ENCODE measurements at places on chromosomes 2 and 18.
A peak's percentile ranks its signal among the peaks of the same experiment; 100 is the strongest.

DNA sequence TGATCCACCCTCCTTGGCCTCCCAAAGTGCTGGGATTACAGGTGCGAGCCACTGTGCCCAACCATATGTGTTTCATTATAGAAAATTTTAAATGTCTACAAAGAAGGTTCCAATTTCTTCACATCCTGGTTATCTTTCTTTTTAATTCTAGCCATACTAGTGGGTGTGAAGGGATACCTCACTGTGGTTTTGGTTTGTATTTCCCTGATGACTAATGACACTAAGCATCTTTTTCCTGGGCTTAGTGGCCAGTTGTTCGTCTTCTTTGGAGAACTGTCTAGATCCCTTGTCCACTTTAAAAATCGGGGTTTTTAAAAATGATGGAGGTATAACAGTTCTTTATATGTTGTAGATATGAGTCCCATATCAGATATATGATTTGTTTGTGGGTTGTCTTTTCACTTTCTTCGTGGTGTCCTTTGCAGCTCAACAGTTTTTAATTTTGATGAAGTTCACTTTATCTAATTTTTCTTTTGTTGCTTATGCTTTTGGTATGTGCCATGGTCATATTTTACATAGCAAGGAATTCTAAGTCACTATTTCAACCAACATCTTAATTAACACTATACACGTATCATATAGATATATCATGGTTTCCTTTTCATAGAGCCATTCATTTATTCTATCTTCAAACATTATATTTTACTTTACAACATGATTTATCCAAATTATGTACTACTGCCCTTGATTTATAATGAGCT, 135.0 kb upstream of the RIOK3 start:
- DNase-seq = no peak

GRCh38 chr18:63518178-63519012, 23.8 kb upstream of the SERPINB12 start:
- DNase-seq = peak; percentile 4

GRCh38 chr2:45726188-45726587, 74.7 kb downstream of the PRKCE start:
- DNase-seq = no peak

DNA sequence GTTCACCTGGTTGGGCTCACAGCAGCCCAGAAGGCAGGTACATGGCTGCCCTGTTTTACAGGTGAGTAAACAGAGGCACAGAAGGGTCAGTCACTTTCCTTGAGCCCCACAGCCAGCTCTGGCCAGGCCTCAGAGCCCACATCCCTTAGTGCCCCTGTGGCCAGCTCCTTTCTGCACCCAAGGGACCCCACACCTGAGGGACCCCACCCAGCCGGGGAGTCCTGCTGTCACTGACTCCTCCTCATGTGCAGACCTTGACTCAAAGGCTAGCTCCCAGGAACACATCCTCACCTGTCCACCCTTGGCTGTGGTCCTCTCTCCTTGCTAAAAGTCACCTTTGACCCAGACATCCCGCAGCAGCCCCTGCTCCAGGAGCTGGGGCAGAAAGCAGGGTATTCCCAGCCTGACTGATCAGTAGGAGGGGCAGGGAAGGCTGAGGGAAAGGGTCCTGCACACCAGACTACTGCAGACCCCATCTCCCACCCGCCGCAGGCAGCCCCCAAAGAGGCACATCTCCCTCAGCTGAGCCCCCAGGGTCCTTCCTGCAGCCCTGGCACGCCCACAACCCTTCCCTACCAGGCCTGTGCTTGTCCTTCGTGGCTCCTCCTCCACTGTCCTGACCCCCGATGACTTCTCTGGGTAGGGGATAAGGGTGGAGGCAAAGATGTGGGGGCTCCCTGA, 9.8 kb upstream of the ARHGEF4 start:
- DNase-seq = no peak

DNA sequence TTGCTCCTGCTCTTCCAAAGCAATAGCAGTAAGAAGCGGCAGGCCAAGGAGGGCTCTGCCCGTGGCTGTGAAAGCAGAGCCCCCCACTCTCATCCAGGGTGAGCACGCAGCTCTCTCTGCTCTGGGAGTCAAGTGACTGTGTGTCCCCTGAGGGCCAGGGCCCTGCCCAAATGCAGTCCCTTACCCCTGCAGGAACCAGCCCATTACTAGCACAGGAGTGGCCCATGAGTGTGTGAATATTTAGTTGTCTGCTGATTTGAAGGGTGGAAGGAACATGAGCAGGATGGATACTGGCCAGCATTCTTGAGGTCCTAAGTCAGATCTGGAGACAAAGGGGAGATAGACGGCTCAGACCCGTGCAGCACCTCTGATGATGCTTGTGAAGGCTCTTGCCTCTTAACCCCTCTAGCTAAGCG, 69.7 kb upstream of the FOSL2 start:
- DNase-seq = no peak

DNA sequence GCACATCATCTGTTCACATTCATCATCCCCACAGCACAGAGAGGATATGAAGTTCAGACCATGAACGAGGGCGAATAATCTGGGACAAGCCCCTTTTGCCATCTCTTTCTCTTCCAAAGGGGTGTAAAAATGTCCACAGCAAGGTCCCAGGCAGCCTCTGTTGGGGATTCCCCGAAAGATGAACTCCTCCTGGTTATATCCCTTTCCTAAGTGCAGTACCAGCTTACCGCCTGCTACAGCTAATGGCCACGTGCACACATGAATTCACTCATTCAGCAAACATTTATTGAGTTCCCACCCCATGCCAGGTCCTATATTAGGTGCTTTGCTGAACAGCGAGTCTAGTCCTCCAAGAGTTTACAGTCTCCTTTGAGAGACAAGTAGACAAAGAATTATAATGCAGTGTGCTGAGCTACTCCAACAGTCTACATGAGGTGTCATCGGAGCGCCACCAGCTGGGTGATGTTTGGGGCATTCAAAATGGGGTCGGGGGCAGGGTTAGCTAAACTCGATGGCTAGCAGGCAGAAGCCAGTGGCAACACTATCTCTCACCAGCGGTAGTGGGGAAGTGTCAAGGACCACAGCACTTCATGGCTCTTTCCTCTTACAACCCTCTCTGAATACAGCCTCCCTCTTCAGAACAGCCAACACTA, 228.9 kb downstream of the TMEM163 start:
- DNase-seq = no peak

GRCh38 chr2:12953596-12953995, 236.9 kb downstream of the TRIB2 start:
- DNase-seq = no peak

DNA sequence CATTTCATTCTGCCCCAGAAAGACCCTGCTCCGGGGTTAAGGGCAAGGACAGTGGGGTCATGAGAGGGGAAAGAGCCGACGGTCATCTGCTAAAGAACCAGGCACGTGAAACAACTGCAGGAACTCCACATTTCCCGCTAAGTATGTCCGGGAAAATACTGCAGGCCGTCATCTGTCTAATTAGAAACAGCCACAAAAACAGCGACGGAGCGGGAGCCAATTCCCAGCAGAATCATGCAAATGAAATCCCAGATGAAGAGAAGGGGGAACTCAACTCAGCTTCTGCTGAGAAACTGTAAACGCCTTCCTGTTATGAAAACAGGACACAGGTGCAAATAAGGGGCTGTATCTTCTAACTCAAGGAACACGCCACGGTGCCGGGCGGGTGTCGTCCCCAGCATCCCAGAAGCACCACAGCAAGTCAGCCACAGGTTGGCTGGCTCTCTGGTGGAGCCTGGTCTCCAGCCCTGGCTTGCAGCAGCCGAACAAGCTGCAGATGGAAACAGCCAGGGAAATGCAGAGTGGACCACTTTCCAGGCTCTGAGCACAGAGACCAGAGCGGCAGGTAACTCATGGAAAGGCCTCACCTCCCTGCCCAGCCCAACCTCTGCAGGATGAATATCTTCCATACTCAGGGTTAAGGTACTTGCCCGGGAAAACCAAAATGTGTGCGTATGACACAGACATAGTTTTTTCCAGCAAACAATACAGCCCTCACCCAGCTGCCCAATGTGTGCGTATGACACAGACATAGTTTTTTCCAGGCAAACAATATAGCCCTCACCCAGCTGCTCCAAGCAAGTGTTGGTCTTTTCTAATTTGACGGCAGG, 28.9 kb downstream of the PXDN start:
- DNase-seq = no peak

- DNase-seq = no peak
Measured at GRCh38 chr2:44770221-44771195, 171.0 kb upstream of the SIX3 start.

GRCh38 chr2:134142341-134142738, 111.5 kb upstream of the MGAT5 start:
- DNase-seq = no peak

DNA sequence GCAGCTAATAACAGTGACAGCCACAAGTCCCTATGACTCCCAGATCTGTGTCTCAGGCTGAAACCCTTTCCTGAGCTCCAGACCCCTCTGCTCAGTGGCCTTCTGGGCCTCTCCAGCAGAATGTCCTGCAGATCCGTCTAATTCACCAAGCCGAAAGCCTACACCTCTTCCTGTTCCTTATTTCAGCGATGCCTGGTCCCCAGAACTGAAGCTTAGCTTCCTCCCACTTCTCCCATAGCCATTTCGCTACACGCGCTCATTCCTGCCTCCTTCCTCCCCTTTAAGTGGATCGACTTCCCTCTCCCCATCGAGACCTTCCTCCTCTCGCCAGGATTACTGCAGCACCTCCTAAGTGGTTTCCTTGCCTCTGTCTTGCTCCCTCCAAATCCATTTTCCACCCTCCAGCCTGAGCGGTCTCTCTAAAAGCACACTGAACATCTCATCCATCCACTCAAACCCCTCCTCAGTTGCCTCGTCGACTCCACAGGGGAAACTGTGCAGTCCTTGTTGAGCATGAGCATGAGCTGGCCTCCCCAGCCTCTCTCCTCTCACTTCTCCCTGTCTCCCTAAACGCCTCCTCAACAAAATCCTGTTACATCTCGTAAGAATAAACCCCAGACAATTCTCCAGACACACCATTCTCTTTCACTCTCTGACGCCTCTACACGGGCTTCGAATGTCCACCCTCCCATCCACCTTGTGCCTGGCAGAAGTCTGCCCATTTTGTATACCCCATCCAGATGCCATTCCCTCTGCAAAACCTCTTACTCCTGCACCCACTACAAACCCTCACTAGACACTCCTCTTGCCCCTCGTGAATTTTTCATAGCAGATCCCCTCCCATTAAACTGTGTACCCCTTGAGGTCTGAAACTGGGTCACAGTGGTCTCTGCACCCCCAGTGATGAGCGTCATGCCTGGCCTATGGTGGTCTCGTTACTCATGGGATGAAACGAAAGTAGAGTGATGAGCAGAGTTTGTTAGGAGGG, 232.6 kb downstream of the ATAD2B start:
- no peak for DNase-seq

- DNase-seq = no peak
Measured at GRCh38 chr2:133685636-133686215, 117.5 kb upstream of the NCKAP5 start.

DNA sequence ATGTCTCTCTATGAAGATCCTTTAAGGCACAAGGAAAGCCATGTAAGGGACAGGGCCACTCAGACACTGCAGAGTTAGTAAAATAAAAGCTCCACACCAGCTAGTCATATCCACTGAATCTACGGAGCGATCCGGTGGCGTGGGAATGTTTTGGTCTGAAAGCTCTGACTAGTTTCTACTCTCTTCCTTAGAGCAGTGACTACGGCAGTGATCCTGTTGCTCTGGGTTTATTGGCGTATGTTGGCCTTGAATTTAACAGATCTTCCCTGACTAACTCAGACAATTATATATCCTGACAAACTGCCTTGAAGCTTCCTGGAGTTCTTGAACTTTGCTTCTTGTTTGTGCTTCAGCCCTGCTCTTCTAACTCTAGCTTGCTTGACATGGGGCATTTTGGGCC, 115.3 kb upstream of the FZD5 start:
- DNase-seq = no peak

DNA sequence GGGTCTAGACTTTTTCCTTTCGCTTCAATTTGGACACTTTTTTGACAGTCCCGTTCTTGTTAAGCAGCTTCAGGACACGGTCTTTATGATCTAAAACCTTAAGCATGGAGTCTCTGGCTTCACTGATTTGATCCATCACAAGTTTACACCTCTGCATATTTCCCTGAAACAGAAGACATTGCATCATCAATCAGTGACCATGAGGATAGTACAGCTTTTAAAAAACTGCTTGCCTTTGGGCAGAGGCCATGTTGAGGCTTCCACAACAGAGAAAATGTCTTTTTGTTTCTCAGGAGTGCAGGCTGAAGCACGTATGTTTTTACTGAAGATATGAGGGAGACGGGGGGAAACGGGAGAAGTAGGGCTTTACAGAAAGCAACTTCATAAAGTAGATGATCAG, 56.2 kb upstream of the AMMECR1L start:
- DNase-seq = no peak

GRCh38 chr2:40639320-40639719, 187.4 kb upstream of the SLC8A1 start:
- no peak for DNase-seq

GRCh38 chr18:57428221-57429150, 6.7 kb upstream of the ONECUT2 start:
- DNase-seq = no peak

- DNase-seq = no peak
Measured at GRCh38 chr2:145909766-145910165, 1389.8 kb upstream of the ZEB2 start.

DNA sequence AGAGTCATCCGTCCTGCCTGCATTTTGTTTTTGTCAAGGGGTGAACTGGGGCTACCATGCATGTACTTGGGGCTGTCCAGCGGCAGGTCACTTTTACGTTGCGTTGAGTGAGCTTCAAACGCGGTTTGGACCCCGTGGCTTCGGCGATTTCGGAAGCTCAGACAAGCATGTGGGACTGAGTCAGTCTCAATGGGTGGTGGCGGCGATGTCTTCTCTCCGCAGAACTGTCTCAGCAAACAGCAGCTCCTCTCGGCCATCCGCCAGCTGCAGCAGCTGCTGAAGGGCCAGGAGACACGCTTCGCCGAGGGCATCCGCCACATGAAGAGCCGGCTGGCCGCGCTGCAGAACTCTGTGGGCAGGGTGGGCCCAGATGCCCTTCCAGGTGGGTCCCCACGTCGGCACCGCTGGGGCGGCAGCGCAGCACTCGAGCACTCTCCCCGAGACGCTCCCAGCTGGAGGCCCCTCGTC, 21.3 kb downstream of the FBLN7 start:
- no peak for DNase-seq

DNA sequence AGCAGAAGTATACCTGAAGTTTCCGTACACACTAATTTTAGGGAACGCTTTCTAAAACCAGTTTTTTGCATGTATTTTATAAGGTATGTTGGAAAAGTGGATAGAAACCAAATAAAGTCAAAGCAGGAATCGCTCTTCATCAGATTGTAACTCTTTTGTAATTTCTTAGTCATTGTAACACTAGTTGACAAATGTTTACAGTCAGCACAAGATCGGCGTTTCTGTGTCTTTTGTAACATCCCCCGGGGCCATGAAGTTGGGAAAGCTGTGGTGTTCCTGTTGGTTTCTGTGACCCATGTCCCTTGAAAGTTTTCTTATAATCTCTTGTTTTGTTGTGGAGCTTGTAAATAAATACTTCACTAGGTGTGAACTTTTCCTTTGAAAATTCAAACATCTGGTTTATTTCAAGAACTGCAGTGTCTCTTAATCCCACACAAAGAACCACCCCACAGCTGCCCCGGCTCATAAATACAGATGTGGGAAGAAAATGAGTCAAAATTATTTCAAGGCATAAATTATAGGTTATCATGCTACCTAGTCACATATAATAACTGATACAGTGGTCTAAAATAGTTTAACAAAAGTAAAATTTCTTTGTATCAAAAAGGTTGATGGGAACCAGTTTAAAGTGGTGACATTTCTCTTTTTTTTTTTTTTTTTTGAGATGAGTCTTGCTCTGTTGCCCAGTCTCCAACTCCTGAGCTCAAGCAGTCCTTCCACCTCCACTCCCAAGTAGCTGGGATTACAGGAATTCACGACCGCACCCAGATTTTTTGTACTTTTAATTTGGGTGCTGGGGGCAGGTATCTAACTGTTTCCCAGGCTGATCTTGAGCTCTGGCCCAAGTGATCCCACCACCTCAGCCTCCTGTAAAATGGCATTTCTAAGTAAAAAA, 751 bp upstream of the NMI start:
- no peak for DNase-seq

Measured in activated T-helper 1 cell treated with Interleukin-2 at 50 U/mL for 16 hours (primary cell).